ENCODE measurements at places on chromosomes 2 and 18.

DNA sequence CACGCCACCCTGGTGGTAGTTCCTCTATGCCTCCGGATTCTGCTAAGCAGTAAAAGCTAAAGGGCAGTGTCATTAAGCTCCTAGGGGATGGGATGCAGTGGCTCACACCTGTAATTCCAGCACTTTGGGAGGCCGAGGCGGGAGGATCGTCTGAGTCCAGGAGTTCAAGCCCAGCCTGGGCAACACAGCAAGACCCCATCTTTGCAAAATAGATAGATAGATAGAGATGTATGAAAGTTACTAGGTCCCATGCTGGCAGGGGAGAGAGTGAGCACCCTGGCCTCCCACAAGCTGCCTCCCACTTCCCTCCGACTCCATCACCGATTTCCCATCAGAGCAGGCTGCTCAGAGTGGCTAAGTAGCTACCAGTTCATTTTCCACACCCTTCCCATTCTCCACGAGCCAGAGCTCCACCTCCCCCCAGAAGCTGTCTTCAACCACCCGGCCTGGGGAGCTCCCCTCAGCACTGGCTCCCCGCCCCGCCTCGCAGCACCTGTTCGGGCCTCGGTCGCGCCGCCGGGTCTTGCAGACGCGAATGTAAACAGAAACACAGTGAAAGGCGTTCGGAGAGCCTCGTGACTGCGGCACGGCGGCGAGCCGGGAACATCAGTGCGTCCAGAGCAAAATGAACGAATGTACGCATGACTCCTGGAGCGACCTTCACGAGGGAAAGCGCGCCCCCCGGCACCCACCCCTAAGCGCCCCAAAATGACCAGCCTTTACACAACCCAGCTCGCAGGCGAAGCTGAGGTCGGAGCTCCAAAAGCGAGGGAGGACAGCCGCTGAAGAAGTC is 598 bp upstream of the CEP68 start:
- H3K4me1 ChIP-seq: peaks cover 35% of the 10 kb centered on the region
- H3K36me3 ChIP-seq: peaks cover 16% of the 10 kb centered on the region
- peak overlapping the region; percentile 93 for H3K27ac ChIP-seq
- no peaks in the 10 kb centered on the region for H3K27me3 ChIP-seq
- DNase-seq: peak; percentile 55

- no peak for DNase-seq
- H3K27ac ChIP-seq: no peak overlapping the region
- peaks cover 3% of the 10 kb centered on the region for H3K36me3 ChIP-seq
- H3K27me3 ChIP-seq: peaks cover 54% of the 10 kb centered on the region
- H3K4me3 ChIP-seq: peak overlapping the region; percentile 61
- H3K4me1 ChIP-seq: no peaks in the 10 kb centered on the region
Measured at GRCh38 chr2:240998995-240999791, 775 bp downstream of the SNED1 start.

DNA sequence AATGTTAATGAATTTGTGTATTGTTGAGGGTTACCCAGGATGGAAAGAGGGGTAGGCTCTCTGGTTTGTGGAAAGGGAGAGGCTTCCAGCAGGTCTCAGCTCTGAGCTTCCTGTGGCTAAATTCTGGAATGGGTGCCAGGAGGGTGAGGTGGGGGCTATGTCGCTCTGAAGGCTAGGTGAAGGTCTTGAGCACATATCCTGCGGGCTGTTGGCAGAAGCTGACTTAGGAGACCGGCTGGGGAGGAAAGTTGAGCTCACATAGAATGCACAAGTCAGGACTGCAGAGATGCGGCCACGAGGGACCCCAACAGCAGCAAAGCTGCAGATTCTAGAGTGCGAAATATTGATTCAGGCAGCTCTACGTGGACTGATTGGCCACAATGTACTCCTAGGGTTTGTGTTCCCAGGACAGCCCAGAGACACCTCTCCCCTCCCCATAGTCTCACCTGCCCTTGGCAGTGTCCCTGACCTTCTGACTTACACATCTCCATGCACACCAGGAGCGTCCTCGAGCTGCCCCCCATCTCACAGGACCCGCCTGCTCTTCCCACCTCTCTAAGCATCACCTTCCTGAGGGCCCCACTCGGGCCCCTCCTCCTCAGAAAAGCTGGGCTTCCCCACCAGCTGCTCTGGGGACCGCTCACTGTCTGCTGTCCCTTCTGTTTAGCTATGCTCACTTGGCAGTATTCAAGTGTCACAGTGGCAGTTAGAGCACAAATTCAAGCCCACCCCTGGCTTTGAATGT is 72.6 kb downstream of the ALK start:
- H3K27me3 ChIP-seq: peaks cover 59% of the 10 kb centered on the region
- H3K27ac ChIP-seq: no peak overlapping the region
- no peaks in the 10 kb centered on the region for H3K4me1 ChIP-seq
- no peak overlapping the region for H3K4me3 ChIP-seq
- no peaks in the 10 kb centered on the region for H3K36me3 ChIP-seq

- no peaks in the 10 kb centered on the region for H3K4me1 ChIP-seq
- H3K4me3 ChIP-seq: no peak overlapping the region
- DNase-seq: no peak
- H3K27ac ChIP-seq: no peak overlapping the region
Measured at GRCh38 chr2:43328133-43328532, 101.7 kb upstream of the ZFP36L2 start.

DNA sequence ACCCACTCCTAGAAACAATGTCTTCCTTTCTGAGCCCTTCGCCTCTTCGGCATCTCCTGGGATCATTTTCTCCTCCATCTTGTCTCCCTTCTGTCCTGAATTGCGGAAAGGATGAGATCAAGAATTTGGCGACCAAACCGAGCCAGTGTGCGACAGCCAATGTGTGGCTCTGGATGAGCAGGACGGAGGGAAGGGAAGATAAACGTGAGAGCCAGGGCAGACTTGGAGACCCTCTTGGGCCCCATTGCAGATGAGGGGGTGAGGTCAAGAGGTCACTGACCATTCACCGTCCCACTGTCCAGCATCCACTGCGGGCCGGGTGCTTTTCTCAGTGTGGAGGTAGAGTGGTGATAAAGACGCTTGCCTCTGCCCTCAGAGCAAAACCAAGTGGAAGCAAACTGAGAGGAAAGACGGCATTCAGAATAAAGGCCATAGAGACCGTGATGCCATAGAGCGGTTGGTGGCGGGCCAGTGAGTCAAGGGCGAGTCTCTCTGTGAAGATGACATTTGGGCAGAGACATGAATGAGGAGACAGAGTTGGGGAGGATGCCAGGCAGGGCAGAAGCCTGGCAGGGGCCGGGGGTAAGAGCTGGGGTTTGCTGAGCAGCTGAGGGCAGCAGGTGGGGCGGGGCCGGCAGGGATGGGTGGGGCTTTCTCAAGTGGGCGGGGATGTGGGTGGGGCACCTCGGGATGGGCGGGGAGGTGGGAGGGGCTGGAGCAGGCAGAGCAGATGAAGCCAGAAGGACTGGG is 55.6 kb downstream of the ACAA2 start:
- DNase-seq: no peak
- peak overlapping the region; percentile 19 for H3K27ac ChIP-seq
- peaks cover 16% of the 10 kb centered on the region for H3K27me3 ChIP-seq

DNA sequence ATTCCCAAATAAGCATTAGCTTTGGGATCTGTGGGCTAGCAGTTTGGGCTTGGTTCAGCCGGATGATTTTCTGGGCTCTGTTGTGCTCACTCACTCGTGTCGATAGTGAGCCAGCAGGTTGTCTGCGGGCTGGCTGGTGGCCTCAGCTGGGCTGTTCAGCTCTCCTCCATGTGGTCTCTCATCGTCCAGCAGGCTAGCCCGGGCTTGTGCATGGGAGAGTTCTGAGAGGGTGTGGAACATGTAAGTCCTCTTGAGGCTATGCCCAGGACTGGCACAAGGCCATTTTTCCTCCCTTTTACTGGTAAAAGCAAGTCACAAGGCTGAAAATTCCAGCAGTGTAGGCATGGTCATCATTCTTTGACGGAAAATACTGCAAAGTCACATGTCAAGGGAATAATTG is 38.5 kb downstream of the NTSR2 start:
- no peak overlapping the region for H3K4me3 ChIP-seq
- peaks cover 5% of the 10 kb centered on the region for H3K36me3 ChIP-seq
- no peaks in the 10 kb centered on the region for H3K4me1 ChIP-seq
- DNase-seq: no peak
- H3K27ac ChIP-seq: no peak overlapping the region
- peaks cover 5% of the 10 kb centered on the region for H3K27me3 ChIP-seq

- no peaks in the 10 kb centered on the region for H3K27me3 ChIP-seq
- no peaks in the 10 kb centered on the region for H3K36me3 ChIP-seq
- H3K27ac ChIP-seq: no peak overlapping the region
Measured at GRCh38 chr2:16900405-16901025, 234.9 kb upstream of the CYRIA start.

DNA sequence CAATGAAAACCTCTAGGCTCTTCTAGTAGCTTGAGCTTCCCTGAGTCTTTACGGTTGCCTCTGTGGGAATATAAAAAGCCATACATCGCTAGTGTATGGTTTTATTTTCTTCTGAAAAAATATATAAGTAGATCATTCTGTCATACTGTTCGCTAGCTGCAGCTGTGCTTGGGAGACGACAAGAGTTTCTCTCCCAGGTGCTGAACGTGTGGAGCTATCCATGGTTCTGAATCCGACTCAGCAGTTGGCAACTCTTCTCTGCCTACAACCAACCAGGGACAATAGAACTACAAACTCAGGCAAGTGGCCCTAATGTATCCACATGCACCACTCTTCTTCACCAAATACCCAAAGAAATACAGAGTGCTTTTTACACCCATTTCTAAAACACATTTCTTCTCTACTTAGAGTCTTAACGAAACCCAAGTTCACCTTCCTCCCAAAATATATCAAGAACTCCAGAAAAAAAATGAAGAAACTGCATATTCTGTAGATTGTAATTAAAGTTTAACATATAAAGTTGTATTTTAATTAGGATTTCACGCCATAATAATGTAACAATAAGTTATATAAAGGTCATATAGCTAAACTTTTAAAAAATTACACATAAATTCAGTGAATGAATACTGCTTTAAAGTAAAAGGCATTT is 2.2 kb upstream of the KCNH7 start:
- no peaks in the 10 kb centered on the region for H3K36me3 ChIP-seq
- H3K4me3 ChIP-seq: no peak overlapping the region
- no peak for DNase-seq
- peaks cover 8% of the 10 kb centered on the region for H3K27me3 ChIP-seq
- no peak overlapping the region for H3K27ac ChIP-seq

GRCh38 chr2:210620456-210620855 is 64.1 kb downstream of the CPS1 start:
- no peaks in the 10 kb centered on the region for H3K27me3 ChIP-seq
- H3K4me1 ChIP-seq: no peaks in the 10 kb centered on the region
- H3K27ac ChIP-seq: no peak overlapping the region
- no peak for DNase-seq
- H3K36me3 ChIP-seq: no peaks in the 10 kb centered on the region
- H3K4me3 ChIP-seq: no peak overlapping the region

DNA sequence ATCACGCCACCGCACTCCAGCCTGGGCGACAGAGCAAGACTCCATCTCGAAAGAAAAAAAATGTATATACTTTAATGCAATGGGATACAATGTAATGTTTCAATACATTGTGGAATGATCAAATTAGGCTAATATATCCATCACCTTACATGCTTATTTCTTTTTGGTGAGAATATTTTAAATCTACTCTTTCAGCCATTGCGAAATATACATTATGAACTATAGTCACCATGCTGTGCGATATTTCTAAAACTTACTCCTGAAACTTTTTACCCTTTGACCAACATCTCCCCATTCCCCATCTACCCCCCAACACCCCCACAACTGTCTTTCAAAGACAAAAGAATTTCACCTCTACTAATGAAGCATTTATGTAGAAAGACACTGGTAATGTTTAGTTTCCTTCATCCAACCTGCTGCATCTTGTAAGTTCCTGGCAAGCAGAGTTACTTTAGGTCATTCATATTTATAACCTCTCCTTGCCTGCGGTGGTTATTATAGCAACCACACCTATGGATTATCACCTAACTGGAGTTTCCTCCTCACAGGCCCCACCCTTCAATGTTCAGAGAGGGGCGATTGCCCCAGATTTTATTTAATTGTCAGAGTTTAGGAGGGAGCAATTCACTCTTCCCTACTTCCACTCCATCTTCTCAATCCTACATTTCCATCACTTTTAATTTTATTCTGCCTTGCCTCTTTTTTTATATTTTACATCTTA is 1.2 kb upstream of the ME2 start:
- no peaks in the 10 kb centered on the region for H3K27me3 ChIP-seq
- H3K4me3 ChIP-seq: peak overlapping the region; percentile 95
- peaks cover 19% of the 10 kb centered on the region for H3K36me3 ChIP-seq
- no peak for DNase-seq

DNA sequence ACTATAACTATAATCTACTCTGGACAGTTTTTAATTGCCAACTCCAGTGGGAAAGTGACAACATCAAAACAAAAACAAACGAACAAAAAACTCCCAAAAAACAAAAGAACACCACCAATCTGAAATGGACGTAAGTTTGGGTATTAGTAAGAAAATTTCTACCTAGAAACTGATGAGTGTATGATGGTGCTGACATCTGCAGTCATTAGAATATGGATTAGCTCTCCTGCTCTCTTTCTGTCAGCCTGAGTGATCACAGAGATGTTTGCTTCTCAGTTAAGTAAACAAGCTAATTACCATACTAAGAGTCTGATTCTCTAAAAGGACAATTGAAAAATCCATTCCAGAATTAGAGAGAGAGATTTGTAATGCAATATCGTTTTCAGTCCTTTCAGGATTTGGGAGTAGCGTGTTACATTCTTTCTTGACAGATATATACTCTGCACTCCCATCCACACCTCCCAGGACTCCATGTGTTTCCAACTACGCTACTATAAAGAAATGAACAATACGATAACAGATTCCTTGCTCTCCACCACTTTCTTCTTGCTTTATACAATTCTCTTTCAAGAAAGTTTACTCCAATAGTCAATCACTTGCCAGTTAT is 1347.4 kb upstream of the PIK3C3 start:
- no peak overlapping the region for H3K4me3 ChIP-seq
- H3K4me1 ChIP-seq: no peaks in the 10 kb centered on the region
- no peaks in the 10 kb centered on the region for H3K36me3 ChIP-seq
- H3K27ac ChIP-seq: no peak overlapping the region
- DNase-seq: no peak

GRCh38 chr2:54523324-54523959 is 67.3 kb downstream of the SPTBN1 start:
- H3K36me3 ChIP-seq: peaks cover 10% of the 10 kb centered on the region
- no peak overlapping the region for H3K27ac ChIP-seq
- H3K4me3 ChIP-seq: no peak overlapping the region
- peaks cover 20% of the 10 kb centered on the region for H3K27me3 ChIP-seq

- H3K4me1 ChIP-seq: no peaks in the 10 kb centered on the region
- DNase-seq: no peak
- no peaks in the 10 kb centered on the region for H3K36me3 ChIP-seq
- no peak overlapping the region for H3K4me3 ChIP-seq
- H3K27me3 ChIP-seq: peaks cover 33% of the 10 kb centered on the region
Measured at GRCh38 chr2:120935339-120936313, 200.0 kb downstream of the GLI2 start.
